ENCODE measurements at places on chromosomes 2 and 18. TPM values are rescaled to one million over a fixed set of nuclear protein-coding genes. Genes with fewer than 3 reads are reported as not detected.

- no peak overlapping the region for H3K27ac ChIP-seq
- no peak overlapping the region for H3K4me3 ChIP-seq
- no peaks in the 10 kb centered on the region for H3K36me3 ChIP-seq
- no peak for DNase-seq
- H3K27me3 ChIP-seq, result no peaks in the 10 kb centered on the region
These were observed 678.0 kb downstream of the EPHA4 start for GRCh38 chr2:220894069-220894468.

Gene WIPF1
- polyA plus RNA-seq, result 2.5 TPM

DNA sequence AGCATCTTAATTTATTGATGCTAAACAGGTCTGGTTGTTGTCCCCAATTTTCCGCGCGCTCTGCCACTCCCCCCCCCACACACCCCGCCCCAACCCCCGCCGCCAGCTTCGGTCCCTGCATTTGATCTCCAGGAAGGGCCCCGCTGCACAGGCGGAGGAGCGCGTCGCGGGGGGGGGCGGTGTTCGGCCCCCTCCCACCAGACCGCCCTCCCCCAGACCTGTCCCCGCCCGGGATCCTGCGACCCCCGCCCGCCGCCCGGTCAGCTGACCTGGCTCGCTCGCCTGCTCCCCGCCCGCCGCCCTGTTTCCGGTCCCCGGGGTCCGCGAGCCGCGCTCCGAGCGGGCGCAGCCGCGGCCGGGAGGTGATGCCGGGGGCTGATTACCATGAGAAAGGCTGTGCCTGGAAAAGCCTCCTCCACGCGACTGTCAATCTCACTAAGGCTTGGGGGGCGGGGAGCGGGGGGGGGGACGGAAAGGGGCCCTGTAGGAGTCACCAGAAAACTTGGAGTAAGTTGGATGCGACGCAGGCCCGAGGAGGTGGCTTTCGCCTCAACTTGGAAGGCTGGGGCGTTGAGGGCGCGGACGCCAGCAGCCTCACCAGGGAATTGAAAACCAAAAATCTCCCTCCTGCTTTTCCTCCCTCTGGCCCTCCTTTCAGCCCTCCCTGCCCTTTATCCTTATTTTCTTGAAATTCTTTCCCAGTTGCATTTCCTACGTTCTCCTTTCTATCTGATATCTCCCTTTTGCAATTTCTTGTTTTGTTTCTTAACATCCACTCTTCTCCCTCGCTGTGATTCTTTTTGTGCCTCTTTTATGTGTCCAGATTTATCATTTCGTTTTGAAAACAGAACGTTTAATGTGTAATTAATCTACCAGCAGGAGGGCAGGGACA is 4.4 kb upstream of the ZEB2 start:
- no peaks in the 10 kb centered on the region for H3K27me3 ChIP-seq
- no peaks in the 10 kb centered on the region for H3K36me3 ChIP-seq
- H3K4me1 ChIP-seq, result peaks cover 23% of the 10 kb centered on the region
- H3K4me3 ChIP-seq, result peak overlapping the region; percentile 52

Gene RBFA
- 36.1 TPM for polyA plus RNA-seq

Gene GPR35
- polyA plus RNA-seq, result 0.12 TPM

Gene AMER3
- polyA plus RNA-seq, result not detected
